Stimulated activated CD4-positive, alpha-beta T cell treated with anti-CD3 and anti-CD28 coated beads, Interleukin-12 subunit alpha, Interleukin-12 subunit beta, amount 100 ng/mL, for 4 hours (primary cell): ENCODE measurements at places on chromosomes 3 and 15.

DNA sequence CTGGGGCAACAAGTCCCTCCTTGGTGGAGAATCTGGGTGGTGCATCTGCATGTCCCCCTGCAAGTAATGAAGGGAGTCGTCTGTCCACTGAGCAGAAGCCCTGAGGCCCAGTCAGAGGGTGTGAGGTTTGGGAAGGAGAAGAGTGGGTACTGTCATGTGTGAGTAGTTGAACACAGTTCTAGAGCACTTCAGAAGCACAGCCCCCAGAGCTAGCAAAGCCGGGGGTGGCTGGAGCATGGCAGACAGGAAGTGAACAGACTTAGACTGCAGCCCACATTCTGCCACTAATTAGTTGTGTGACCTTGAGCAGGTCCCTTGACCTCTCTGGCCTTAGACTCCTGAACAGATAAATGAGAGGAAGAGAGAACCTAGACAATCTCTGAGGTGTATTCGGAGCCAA, 207.6 kb downstream of the UACA start:
- DNase-seq: no peak

DNA sequence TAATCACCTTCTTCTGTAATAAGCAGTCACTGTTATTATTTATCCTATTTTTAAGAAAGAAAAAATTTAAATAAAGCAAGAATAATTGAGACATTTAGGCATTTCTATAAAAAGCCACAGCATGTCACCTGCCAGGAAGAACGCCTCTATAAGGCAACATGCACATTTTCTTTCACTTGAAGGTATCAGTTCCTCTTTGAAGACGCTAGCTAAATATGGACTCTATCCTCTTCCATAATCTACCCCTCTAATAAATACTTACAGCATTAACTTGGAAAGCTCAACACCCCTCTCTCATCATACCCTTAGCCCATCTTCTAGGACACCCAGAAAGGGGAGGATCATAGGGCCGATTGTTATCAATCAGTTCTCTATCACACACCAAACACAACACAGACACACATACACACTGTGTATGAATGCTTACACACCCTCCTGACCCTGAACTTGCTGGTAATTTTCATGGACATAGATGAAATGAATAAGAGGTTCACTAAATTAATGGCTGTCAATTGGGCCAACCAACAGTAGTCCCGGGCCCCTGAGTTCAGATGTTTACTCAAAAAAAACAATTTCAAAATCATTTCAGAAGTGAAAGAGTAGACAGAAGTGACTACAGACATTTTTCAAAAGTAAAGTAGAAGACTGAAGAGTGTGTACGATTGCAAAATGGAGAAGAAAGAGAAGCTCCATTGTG, 102.5 kb downstream of the ZMAT3 start:
- no peak for DNase-seq

DNA sequence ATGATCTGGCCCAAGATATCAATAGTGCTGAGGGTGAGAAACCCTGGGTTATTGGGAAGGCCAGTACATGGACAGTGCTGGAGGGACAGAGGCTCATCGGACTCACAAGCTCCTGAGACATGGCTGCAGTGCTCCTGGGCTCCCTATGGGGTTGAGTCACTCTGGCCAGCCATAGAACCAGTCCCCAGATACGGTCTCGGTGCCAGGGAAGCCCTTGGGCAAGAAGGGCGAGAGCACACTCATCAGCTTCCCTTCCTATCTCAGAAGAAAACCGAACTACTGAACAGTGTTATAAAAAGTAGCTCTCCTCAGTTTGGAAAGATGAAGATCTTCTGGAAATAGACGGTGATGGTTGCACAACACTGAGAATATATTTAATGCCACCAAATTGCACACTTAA, 34.4 kb downstream of the POC1A start:
- no peak for DNase-seq

DNA sequence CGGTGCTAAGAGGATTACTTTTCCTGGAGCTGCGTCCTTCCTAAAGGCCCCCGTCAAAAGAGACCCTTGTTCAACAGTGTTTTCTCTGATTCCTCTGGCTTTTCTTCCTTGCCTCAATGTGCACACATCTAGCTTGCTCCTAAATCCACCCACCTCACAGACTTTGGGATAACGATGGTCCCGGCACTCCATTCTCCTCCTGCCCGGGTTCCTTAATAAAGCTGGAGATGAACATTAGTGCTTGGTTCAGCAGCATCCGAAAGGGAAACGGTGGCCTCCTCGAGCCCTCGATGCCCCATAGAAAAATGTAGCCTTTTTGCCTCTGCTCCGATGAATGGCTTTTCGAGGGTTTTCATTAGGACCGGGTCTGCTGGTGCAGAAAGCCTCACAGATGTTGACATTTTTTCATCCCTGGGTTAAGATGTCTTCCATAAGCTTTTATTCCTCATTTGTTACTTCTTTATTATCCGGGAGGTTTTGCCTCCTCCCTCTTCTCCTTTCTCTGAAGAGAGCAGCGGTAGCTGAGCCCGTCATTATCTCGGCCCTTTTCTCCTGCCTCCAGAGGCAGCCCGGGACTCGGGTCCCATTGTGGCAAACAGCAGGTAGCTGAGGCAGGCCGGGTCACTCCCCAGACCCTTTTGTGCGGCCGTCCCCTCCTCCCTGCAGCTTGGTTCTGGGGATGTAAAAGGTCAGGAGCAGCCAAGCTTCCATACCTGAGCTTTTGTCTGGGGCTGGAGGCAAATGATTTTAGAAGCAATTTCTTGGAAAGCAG, 64.6 kb downstream of the CPN2 start:
- DNase-seq: no peak

DNA sequence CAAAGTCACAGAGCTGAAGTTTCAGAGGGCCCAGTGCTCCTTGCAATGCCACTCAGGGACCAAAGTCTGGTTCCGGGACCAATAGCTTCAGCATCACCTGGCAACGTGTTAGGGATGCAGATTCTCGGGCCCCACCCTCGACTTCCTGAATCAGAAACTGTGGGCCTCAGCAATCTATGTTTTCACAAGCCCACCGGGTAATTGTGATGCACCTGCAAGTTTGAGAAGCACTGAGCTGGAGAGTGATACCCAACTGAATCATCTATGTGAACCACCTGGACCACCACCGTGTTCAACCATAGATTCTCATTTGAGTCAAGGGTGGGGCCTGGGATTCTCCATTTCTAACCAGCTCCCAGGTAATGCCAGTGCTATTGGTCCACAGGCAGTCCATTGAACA, 55.7 kb downstream of the CORO2B start:
- no peak for DNase-seq

DNA sequence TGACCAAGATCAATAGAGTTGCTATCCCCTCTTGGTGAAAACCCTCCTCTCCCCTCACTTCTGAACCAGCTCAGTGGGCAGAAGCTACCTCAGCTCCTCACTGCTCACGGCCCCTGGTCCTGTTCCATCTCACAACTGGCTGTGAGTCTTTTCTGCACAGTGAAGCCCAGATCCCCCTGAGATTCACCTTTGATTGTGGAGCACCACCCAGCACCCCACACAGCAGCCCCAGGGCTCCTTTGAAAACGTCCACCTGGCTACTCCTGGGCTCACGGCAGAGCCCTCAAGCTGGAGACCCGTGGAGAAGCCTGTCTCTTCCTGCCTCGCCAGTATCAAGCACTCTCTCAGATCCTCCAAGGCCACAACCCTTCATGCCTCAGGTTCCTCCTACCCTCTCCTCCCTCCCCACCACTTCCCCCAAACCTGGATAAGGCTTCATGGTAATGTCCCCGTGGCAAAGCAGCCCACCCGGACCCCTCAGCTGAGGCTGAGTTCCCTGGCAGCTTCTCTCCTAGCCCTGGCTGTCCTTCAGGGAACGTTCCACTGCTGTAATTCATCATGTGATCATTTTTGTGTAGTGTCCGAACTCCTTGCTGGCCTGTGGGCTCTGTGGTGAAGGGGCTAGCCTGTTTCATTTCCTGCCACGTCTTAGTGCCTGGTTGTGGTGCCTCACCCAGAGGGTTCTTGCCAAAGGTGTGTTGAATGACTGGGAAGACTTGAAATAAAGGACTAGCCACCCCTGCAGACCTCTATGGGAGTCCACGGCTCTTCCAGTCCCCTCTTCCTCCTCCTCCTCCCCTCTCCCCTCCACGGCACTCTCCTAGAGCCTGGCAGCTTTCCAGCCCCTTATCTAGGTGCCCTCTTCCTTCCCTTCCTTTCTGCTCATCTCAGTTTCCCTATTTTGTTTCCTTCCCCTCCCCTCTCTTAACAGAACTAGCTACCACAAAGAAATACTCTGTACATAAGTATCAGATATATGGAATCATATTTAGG, 44.5 kb downstream of the KY start:
- DNase-seq: no peak

- DNase-seq: no peak
Observed at GRCh38 chr3:110106805-110107204, 769.5 kb upstream of the DPPA4 start.

DNA sequence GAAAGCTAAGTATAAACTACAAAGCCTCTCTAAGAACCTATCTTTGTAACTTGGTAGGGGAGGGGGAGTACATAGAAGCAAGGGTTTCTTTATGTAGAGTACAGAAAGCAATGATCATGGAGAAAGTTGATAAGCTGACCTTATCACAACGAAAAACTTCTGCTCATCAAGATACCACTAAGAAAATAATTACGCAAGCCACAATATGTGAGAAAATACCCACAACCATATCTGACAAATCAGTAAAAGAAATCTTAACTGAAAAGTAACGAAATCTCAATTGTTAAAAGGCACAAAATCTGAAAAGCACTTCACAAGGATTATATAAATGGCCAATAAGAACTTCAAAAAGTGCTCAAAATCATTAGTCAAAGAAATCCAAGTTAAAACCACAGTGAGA, 35.1 kb upstream of the RPS17 start:
- no peak for DNase-seq

GRCh38 chr3:21734746-21735145, 16.3 kb downstream of the ZNF385D start:
- no peak for DNase-seq

- no peak for DNase-seq
Observed at GRCh38 chr3:71228156-71228866, 355.2 kb downstream of the FOXP1 start.

DNA sequence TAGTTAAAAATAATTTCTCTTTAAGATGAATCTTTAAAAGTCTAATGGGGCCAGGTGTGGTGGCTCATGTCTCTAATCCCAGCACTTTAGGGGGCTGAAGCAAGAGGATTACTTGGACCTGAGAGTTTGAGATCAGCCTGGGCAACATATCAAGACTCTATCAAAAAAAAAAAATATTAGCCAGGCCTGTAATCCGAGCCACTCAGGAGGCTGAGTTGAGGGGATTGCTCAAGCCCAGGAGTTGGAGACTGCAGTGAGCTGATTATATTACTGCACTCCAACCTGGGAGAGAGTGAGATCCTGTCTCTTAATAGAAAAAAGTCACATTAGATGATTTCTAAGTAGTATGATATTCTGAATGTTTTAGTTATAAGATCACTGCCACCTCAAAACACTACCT, 322.0 kb upstream of the MANF start:
- no peak for DNase-seq

DNA sequence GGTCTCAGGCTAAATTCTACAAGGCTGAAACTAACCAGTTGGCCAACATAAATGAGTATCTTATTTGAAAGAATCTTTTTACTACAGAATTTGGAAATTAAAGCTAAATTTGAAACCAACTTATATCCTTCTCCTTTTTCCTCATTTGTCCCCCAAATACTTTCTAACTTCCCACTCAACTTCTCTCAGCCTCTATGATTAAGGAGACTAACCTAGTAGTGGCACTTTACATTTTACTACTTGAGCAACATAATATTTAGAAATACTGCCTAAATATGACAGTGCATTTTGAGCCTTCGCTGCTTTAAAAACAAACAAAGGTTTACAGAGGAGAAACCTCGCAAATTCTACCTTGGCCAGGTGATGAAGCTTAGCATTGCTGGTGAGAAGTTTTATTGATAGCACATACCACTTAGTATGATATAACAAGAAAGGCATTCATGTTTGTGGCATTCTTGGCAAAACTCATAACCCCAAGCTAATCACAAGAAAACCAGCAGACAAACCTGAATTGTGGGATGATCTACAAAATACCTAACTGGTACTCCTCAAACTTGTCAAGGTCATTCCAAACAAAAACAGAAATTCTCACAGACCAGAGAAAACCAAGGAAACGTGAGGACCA, 432.1 kb upstream of the CFAP20DC start:
- no peak for DNase-seq

- no peak for DNase-seq
Observed at GRCh38 chr15:66822114-66822513, 120.1 kb downstream of the SMAD6 start.

- no peak for DNase-seq
Observed at GRCh38 chr3:107710851-107711250, 188.1 kb downstream of the BBX start.

DNA sequence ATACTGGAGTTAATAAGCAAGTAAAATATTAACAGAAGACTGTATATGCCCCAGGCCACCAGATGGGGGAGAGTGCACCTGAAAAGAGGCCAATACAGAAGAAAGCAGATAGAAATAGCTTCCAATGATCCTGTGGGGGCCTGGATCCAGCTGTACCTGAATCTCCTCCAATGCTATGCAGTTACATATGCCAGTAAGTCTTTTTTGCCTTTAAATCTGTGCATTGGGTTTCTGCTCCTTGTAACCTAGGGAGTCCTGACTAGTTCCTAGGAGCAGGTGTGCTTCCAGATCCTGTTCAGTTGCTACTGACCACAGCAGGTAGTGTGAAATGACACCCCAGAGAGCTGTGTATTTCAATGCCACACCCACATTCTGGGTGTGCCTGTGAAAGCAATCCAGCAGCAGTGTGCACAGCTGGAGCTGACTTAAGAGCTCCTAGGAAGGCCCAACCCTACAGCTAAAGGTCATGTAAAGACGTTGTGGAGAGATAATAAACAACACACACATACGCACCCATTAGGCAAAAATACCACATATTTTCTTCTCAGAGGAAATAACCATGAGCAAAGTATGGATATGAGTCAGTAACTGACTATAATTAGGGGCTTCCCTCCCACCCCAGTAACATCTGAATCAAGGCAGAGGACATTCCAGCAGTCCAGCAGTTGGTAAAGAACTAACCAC, 62.2 kb upstream of the AKAP13 start:
- DNase-seq: no peak

DNA sequence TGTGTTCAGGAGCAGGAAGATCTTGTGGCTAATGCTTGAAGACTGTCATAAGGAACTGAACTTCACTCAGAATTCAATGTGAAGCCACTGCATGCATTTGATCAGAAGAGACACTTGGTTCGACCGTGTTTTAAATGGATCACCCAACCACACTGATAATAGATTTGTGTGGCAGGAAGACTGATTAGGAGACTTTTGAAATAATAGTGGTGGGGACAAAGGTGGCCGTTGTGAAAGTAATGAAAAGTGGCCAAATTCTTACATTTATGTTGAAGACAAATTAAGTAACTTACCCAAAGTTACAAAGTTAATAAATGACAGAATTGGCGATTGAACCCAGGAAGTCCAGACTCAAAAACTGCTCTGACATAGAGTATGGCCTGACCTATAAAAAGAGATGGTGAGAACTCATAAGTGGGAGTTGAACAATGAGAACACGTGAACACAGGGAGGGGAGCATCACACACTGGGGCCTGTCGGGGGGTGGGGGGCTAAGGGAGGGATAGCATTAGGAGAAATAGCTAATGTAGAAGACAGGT, 286.9 kb upstream of the DNAJC19 start:
- DNase-seq: no peak
